ENCODE measurements at places on chromosomes 4 and X.

DNA sequence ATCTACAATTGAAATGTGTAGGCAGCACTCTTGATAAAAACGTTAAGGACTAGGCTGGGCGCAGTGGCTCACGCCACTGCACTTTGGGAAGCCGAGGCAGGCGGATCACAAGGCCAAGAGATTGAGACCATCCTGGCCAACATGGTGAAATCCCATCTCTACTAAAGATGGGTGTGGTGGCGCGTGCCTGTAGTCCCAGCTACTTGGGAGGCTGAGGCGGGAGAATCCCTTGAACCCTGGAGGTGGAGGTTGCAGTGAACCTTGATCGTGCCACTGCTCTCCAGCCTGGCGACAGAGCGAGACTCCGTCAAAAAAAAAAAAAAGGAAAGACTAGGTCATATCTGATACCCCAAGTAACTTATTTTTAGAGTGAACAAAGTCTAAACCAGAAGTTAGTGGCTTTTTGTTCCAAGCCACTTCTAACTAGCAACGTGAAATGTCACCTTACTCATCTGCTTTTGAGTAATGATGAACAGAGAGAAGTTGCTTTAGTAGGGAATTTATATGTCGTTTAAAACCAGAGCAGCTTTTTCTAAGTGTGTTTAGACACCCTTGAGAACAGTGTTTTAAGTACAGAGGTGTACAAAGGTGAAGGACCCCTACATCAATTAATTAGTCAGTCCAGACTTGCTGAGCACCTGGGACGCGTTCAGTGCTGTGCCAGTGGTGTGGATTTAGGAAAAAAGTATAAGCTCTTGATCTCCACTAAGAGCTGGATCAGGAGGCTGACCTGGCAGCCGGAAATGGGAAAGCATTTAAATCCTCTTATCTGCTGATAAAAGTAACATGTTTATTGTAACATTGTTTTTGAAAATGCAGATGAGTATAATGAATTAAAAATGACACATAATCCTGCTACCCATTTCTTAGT, 23.5 kb downstream of the SPRY1 start:
- no peak for DNase-seq

- no peak for DNase-seq
These were observed 61.1 kb downstream of the KCNIP4 start for GRCh38 chr4:21887481-21887880.

GRCh38 chr4:40264995-40265909, 68.4 kb downstream of the RHOH start:
- peak; percentile 52 for DNase-seq

- DNase-seq = no peak
These were observed 327.1 kb downstream of the PTTG2 start for GRCh38 chr4:38287101-38287851.

DNA sequence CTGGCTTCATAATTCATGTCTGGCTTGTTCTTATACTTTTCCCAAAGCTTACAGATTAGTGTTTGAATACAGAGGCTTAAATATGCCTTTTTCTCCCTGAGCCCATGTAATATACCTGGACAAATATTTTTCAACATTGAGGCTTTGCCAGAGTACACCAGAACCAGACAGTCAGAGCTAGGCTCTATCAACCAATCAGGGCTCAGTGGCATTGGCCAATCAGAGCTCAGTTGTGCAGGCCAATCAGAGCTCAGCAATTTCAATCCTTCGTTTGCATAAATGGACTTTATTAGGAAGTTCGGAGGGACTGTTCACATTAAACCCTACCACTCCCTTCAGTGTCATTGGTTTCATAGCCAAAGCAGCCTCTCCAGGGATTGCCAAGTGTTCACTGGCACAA, 51.2 kb upstream of the TMSB15B start:
- no peak for DNase-seq

GRCh38 chrX:31112226-31112999, 40.6 kb upstream of the FTHL17 start:
- no peak for DNase-seq

GRCh38 chr4:174422893-174423256, 99.4 kb downstream of the HPGD start:
- DNase-seq = no peak

DNA sequence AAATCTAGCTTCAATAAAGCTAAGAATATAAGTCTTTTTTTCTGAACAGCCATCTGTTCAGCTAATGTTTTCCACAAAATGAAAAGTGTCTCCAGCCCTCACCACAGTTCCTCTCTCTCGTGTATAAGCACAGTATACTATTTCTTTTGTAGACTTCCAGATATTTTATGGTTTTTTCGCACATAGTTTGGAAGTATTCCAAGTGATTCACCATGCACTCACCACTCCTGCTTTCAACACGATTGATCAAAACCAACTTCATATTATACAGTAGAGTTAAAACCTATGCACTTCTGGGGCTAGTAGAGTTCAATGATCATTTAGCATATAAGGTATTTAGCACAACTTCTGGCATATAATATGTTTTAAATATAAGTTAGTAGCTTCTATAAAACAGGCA, 105.8 kb upstream of the DCAF12L1 start:
- DNase-seq = no peak

DNA sequence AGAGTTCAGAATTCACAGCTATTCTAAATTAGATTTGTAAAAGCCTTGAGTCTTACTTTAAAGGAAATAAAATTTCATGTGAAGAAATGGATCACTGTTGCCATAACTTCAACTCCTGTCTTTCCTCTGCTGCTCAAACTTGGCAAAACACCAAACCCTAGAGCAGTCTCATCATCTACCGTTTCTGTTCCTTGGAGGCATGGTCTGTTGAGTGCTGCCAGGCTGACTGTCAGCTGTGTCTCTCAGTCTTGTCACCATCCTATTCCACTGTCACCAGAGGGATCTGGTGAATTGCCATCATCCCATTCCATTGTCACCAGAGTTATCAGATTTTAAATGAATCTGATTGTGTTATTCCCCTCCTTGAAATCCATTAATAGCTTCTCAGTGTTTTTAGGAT, 55.6 kb downstream of the STIM2 start:
- DNase-seq = peak; percentile 11

DNA sequence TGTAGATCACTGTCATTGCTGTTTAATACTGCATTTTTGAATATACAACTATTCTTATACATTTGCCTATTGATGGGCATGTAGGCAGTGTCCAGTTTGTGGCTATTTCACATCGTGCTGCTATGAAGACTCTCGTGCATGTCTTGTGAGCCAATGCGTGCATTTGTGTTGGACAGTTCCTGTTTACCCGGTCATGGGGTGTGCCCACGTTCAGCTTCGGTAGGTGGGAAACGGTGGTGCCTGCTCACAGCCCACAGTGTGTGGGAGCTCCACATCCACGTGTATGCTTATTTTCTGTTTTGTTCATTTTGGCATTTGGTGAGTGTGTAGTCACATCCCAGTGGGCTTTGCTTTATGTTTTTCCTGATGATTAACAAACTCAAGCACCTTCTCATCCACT, 19.7 kb upstream of the RNF212 start:
- no peak for DNase-seq

- no peak for DNase-seq
These were observed 101.3 kb downstream of the SHROOM3 start for GRCh38 chr4:76536373-76536689.

DNA sequence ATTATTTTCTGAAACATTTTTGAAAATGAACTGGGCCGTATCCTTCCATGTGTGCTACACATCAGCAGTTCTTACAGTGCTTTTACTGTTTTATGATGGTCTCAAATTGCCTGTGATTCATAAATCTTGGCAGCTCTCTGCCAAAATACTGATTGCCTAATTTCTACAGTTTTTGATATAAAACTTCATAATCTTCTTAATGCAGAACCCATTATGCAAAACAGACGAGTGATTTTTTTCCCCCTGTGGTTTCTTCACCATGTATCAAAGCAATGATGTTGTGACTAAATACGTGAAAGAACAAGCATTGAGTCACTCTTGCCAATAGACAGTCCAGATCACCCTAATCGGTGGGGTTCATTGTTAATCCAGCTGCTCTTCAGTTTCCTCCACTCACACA, 156.4 kb upstream of the WDR1 start:
- DNase-seq = no peak

DNA sequence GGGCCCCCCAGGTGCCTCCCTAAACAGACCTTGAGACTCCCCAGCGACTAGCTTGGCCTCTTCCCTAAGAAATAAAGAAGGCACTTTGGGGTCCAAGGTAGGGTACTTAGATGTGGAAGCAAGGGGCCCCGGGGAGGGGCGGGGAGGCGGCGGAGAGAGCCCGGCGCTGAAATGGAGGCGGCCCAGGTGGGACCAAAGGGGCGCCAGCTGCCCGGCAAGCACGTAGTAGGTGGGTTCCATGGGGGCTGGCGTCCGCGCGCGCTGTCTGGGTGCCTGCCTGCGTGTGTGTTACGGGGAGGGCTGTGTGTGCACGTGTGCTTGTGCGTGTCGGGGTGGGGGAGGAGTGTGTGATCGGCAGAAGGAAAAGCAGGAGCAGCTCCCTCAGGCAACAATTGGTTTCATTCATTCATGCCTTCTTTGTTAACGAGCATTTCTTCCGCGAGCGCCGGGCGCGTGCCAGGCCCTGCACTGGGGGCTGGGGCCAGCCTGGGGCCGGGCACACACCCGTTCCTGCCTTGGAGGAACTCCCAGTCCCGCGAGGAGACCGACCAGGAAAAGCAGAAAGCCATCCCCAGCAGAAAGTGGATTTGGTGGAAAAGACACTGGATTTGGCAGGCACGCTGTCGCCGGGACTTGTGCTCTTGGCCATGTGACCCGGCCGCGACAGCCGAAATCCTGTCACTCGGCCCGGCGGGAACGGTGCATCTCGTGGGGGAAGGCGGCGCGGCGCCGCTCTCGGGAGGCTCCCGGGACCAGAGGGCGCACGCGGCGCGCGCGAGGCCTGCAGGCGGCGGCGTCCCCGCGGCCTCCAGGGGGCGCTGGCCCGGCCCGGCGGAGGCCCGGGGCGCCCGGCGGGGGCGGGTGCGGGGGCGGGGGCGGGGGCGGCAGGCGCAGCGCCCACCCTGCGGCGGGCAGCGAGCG, 3.3 kb upstream of the DUSP9 start:
- no peak for DNase-seq

DNA sequence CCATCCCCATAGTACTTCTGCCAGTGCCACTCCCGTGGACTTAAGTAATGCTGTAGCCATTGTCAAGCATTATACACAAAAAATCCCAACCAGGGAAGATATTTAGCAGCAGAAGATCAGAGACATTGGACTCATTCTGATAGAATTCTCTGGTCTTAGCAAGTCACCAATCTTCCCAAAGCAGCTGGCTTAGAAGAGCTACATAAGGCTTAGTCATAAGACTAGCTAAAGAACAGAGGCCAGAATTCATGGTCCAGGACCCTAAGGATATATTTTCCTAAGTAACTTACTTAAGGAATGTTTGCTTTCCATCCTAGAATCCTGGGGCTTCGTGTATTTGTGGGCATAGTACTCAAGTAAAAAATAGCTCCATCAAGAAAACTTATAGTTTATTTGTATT, 100.3 kb upstream of the SLIT2 start:
- DNase-seq = no peak

GRCh38 chr4:78409612-78410202, 141.9 kb upstream of the ANXA3 start:
- DNase-seq = no peak

GRCh38 chr4:91621446-91621845, 682.3 kb upstream of the GRID2 start:
- DNase-seq = no peak

DNA sequence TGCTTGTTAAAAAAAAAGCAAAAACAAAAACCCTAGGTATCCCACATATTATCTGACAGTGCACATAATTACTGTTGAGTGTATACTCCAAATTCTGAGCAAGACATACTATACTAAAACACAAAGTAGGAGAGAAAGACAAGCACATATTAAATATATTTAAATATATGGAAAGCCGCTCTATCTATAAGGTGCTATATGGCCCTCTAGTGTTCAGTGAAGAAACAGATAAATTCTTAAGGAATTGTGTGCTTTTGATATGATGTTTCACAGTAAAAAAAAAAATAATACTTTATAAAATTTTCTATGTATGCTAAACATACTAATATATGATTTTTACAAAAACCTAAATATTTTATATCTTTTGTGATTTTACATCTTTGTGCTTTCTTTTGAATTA, 137.8 kb downstream of the FBXW7 start:
- DNase-seq = no peak

DNA sequence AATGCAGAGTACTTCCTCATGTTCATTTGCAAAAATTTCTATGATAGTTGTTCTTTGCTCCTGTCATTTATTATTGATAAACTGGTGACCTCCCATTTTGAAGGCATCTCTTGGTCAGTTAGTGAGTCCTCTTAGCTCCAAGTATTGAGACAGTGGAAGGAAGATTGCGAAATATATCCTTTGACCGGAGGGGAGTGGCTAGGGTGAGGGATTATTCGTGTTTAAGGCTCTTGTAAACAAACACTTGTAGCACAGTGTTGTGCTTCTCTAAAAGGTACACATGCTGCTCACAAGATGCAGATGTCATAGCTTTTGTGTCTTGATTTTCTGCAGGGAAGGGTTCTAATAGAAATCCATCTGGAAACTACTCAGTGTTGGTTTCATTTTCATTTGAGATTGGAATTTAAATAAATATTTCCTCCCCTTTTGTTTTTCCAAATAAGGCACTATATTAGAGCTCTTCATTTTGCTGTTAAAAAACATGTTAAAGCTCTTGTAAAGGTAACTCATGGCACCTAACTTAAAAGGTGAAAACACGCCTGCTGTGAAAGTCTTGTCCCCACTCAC, 21.8 kb downstream of the TXLNG start:
- no peak for DNase-seq

DNA sequence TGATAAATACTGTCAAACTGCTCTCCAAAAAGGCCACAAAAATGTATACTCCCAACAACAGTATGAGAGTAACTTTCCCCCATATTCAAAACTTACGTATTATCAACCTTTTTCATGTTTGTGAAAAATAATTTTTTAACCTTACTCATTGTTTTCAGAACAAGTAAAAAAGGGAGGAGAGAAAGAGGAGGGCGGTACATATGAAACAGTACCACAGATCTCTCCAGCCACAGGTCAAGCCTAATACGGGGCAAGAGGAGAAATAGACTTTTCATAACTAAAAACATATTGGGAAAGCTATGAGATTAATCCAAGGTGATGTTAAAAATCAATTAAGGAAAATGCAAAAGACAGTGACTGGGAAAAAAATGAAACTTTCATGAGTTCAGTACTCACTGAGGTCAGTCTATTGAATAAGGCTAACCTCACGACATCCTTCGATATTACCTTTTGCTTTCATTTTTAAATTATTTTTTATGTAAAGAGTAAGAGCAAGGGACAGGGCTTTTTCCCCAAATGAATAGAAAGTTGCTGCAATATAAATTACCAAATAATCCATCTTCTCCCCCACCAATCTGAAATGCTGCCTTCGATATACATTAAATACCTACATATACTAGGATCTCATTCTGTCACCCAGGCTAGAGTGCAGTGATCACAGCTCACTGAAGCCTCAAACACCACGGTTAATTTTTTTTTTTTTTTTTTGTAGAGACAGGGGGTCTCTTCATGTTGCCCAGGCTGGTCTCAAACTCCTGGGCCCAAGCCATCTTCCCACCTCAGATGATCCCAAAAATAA, 25.3 kb downstream of the FBXW7 start:
- DNase-seq = no peak

Data from hematopoietic multipotent progenitor cell (in vitro differentiated cells).